ENCODE measurements at places on chromosomes 2 and 18. TPM values are rescaled to one million over a fixed set of nuclear protein-coding genes. Genes with fewer than 3 reads are reported as not detected.

Gene ZNF892
- 0.42 TPM for total RNA-seq

Gene RNU2-63P
- total RNA-seq, result not detected

Gene COBLL1
- 4.0 TPM for total RNA-seq

Gene SERPINB13
- total RNA-seq, result not detected

Gene DCDC2C
- 0.54 TPM for total RNA-seq

Gene OSBPL1A
- 11.7 TPM for total RNA-seq

Gene ZSWIM2
- total RNA-seq, result not detected

Gene VIL1
- total RNA-seq, result 0.25 TPM

Gene SETBP1
- 0.58 TPM for total RNA-seq

Gene CXCR1
- total RNA-seq, result not detected

Gene AQP12A
- total RNA-seq, result not detected

Gene DSG1
- total RNA-seq, result not detected

Gene CFAP210
- 0.37 TPM for total RNA-seq

Gene TXNDC2
- 0.12 TPM for total RNA-seq

Gene CFAP65
- total RNA-seq, result 0.32 TPM

Gene MC5R
- not detected for total RNA-seq

Gene PLCL1
- not detected for total RNA-seq

Gene OTOS
- not detected for total RNA-seq

Gene LYPD1
- 16.3 TPM for total RNA-seq

Gene PLA2R1
- total RNA-seq, result 2.4 TPM

Gene G6PC2
- not detected for total RNA-seq

Gene TMEM200C
- total RNA-seq, result not detected

Gene CLEC4F
- not detected for total RNA-seq

All from A549 treated with RU486 at 1 μM for 4 hours (cell line).